Stimulated activated CD4-positive, alpha-beta T cell treated with anti-CD3 and anti-CD28 coated beads, TNF-alpha, amount 100 ng/mL, for 24 hours (primary cell): ENCODE measurements at places on chromosomes 1 and 21.

DNA sequence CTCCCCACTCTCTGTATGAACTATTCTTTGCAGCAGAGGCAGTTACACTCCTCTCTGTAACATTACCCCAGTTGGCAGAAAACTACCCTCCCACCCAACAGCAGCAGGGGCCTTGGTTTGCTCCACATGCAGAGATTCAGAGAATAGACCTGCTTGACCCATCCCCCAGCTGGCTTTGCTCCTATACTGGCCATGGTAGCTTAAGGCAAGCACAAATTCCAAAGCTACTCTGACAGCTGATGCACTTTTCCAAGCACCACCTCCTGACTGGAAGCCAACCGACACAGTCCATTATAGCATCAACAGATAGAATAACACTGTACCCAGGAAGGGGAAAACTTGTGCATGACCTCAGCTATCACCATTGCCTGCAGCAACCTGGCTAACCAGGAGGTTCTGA lies 846.5 kb upstream of the NCAM2 start:
- DNase-seq, result no peak

- no peak for DNase-seq
These were observed 147.7 kb downstream of the RERE start for GRCh38 chr1:8669606-8670335.

GRCh38 chr1:76133977-76134376 lies 59.4 kb downstream of the ST6GALNAC3 start:
- no peak for DNase-seq

DNA sequence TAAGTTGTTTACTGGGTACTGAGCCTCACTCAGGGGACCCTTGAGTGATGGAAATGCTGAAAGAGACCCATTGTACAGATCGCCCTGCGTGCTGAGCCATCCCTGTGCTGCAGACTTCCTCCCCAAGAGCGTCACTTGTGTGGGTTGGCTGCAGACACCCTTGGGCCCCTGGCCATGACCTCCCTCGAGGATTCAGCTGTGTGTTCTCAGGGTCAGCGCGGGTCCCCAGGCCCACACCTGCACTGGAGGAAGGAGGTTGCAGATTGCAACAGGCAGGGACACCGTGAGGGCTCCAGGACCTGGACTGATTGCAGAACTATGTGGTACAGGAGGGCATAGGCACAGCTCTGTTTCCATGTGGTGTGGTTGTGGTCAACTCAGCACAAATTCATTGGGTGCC lies 4.4 kb downstream of the SNAP47 start:
- DNase-seq, result no peak

DNA sequence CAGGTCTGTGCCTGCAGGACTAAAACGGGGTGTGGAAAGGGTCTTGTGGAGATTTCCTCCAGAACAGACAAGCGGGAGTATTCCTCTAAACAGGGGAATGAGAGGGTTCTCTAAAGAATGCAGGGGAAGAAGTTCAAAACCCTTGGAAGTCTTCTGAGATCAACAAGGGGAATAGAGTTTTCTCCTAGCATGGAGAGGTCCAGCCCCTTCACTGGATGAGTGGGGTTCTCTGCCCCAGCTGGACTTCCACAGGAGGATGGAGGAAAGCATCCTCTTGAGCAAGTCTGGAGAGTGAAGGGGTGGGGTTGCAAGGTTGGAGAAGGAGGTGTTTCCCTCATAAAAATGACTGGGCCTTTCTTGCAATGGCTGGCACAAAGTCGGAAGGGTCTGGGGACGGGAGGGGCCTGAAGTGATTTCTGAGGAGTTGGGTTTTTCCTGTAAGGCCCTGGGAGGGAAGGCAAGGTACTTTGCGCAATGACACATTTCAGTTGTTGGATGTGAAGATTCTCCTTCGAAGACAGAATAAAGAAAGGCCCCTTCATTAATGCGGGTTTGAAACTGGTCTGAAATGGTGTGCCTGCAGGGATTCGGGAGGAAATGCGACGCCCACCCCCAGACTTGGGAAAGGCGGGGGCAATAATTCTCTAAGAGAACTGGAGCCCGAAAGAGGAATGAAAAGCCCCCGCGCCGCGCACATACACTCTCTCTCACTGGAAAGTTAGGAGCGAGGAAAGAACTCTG lies 884 bp downstream of the SPATA6 start:
- DNase-seq, result no peak

DNA sequence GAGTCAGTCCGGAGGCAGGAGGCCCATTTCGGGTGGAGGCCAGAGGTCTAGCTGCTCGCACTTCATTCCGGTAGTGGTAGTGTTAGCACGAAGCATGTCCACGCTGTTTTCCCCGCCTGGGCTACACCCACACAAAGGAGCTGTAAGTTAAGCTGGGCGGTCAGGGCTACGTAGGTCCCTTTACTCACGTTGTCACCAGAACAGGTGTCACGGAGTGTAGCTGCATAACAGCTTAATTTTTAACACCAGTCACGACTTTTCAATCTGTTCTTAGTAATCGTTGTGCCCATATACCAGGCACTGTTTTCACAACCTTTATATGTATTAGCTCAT lies 15.6 kb downstream of the HLX start:
- no peak for DNase-seq

DNA sequence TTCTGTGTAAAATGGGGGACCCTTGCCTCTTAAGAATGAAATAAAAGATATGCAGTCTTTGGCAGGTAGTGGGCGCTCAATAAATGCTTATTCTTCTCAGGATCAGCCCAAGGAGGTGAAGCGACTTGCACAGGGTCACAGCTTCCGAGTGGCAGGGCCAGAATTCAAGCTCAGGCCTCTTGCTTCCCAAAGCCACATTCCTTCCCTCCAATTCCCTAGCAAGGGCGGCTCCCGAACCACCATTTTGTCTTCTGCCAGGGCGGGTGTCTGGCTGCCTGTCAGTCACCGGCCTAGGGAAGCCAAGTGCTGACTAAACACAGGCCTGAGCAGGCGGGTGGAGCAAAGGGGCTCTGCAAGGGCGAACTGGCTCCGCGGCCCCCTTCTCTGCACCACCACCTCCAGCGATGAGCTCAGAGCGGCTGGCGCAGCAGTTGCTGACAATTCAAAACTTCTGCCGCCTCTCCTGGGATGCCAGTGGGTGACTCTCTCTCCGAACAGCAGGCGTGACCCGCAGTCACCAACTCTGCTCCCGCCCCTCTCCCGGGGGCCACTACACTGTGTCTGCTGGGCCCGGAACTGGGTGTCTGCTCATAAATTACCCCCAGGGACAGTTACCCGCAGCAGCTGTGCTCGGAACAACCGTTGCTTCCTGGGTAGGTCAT lies 10.8 kb downstream of the GPR3 start:
- no peak for DNase-seq

- DNase-seq, result no peak
These were observed 547.2 kb upstream of the NCAM2 start for GRCh38 chr21:20451046-20451445.

DNA sequence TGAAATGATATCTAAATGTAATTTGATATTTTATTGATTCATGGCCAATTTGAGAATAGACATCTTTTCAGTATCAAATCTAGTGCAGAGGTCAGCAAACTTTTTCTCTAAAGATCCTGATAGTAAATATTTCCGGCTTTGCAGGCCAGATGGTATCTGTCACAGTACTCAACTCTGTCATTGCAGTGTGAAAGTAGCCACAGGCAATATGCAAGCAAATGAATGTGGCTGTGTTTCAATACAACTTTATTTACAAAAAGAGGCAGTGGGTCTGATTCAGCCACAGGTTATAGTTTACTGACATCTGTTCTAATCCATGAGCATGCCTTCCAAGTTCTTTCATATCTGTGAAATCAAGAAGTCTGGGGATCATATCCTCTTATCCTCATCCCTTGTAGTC lies 221.2 kb downstream of the PRDM2 start:
- DNase-seq, result no peak

DNA sequence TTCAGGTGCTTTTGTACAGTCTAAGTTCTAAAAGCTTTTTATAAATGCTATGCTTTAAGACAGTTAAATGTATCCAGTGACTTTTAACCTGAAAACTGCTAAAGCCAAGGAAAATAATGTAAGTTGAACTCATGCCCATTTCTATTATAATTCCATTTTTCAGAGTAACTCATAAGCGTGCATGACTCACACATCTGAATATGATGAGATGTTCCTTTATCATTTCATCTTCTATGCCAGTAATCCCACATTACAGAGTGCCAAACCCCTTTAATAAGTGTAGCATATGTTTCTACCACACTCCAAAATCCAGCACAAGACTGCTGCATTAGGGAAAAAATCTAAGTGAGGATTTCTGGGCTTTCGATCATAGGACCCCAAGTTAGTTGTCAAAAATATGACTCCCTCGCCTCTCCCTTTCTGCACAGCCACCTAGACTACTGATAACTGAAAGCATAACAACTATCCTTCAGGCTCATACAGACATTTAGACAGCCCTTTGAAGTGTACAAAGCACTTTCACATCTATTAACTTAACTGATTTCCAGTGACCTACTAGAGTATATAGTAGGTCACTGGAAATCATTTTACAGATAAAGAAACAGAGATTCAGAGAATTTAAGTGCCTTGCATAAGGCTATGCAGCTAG lies 45.3 kb downstream of the JAK1 start:
- no peak for DNase-seq

GRCh38 chr1:36872858-36873257 lies 161.5 kb downstream of the GRIK3 start:
- no peak for DNase-seq

- DNase-seq, result no peak
These were observed 37.2 kb downstream of the C1orf94 start for GRCh38 chr1:34213956-34214355.

DNA sequence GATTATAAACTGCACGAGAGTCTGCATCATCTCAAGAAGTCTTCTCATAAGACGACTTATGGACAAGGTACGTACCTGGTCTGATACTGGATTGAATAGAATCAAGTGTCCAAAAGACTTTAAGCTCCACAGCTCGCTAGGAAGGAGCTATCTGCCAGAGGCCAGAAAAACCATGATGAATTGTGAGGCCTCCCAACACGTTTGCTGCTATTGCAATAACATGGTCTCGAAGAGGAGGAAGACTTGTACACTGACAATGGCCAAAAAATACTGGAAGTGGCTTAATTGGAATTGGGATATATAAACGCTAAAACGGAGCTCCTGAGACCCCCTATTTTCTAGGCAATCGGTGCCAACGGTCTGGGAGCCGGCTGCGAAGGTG lies 534 bp downstream of the DNAJC28 start:
- no peak for DNase-seq

- DNase-seq, result no peak
These were observed 133.8 kb downstream of the CAMTA1 start for GRCh38 chr1:6918925-6919511.

GRCh38 chr1:84772428-84772943 lies 82.2 kb upstream of the SSX2IP start:
- peak; percentile 45 for DNase-seq

- DNase-seq, result no peak
These were observed 81.9 kb downstream of the SLC25A24 start for GRCh38 chr1:108117945-108118902.

GRCh38 chr1:33060579-33061083 lies 20.3 kb upstream of the AZIN2 start:
- no peak for DNase-seq

DNA sequence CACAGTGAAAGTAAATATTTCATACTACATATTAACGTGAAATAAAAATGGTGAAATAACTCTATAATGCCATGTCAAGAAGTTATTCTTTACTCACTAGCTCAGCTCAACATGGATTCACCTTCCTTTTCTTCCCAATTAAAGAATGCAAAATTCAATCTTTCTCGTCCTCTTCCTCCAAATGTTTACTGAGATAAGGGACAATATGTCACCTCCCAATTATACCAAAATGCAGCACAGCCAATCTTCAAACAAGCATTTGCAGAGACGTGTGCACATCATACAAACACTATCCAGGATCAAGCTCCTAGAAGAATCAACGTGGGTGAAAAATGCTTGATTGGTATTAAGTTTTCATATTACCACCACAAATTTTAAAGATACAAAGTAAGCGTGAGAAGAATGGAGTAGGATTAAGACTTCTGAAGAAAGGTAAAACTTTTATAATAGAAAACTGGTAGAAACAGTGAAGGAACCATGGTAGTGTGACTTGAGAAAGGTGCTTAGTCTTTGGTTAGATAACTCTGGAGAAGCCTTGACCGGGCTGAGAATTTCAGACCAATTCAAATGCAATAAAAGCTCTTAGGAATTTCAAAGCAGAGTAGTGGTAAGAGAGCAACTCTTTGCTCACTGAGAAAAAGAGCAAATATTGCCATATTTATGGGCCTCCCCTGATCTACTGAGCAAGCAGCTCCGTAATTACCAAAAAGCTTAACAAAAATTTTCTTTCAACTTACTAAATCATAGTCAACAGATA lies 7.2 kb downstream of the PTP4A2 start:
- no peak for DNase-seq

- no peak for DNase-seq
These were observed 3.2 kb downstream of the ATP1B1 start for GRCh38 chr1:169109561-169110134.

DNA sequence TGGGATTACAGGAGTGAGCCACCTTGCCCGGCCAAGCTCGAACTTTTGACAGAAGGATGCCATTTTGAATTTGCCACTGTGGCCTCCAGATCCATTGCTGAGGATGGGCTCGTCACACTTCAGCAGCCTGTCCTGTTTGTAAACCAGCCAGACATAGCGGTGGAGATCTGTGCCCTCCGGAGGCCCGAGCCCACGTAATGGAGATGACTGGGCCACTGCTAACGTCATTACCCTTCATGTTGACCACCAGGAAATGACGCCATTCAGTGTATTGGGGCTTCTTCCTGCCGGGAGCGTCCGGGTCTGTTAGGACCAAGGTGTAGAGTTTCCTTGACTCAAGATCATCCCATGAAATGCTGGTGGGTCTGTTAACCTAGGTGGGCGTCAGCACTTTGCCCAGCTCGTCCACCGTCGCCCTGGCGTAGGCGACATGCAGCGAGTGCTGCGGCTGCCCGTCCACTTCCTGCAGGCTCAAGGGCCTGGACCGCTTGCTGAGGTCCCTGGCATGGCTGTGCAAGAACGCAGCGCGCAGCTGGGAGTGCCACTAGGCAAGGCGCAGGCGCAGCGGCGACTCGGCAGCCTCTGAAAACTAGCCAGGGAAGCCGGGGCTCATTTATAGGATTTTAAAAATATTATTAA lies 40.8 kb downstream of the PTPRC start:
- no peak for DNase-seq

- no peak for DNase-seq
These were observed 32.9 kb downstream of the RASSF5 start for GRCh38 chr1:206540044-206540780.

GRCh38 chr1:202625416-202626360 lies 84.6 kb downstream of the SYT2 start:
- DNase-seq, result peak; percentile 59

DNA sequence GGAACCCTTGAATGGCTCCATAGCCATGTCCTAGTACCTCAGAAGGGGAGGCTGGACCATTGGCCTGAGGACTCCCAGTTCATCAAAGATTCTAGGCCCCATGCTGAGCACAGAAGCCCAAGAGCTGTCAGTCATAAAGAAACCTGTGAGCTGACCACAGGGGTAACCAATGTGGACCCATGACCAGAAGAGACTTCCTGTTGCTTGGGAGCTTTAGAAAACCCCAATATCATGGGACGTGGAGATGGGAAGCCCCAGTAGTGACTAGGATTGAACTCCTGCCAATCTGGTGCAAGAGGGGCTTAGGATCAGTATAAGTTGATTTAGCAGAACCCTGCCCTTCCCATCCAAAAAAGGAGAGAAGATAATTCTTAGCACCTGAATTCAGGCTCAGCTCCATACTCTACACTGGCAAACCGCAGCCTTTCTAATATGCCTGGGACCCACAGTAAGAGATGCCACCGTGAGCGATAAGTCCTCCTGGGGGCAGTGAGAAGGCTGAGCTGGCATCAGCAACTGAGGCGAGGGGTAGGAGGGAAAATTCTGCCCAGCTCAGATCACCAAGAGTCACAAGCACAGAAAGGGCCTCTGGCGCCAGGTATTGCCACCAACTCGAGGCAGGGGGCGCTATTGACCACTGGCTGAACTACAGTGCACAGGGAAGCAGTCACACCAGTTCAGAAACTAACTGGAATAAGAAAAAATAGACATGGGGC lies 108.9 kb downstream of the CAPN8 start:
- DNase-seq, result no peak
